ENCODE measurements at places on chromosomes 4 and X.

GRCh38 chr4:17535242-17535641 is 20.3 kb downstream of the CLRN2 start:
- no peak for DNase-seq

DNA sequence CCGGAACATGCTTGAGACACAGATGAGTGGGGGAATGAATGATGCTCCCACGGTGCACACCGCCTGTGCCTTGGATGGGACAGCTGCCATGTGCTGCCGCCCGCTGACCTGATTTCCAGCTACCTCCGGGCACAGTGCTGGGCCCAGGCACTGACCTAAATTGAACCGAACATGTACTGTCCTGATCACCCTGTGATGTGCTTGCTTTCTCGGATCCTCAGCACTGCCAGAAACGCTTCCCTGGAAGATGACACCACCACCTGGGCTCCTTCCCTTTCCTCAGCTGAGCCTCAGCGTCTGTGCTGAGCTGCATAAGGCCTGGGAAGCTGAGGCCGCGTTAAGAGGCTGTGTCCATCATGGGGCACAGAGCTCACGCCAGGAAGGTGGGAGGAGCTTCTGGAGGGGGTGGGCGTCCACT is 39.3 kb upstream of the MXD4 start:
- DNase-seq: no peak

GRCh38 chr4:86441175-86441936 is 81.5 kb upstream of the MAPK10 start:
- DNase-seq: no peak

GRCh38 chrX:55777596-55777995 is 60.0 kb downstream of the RRAGB start:
- no peak for DNase-seq
